ENCODE measurements at places on chromosomes 6 and 20. TPM values are rescaled to one million over a fixed set of nuclear protein-coding genes. Genes with fewer than 3 reads are reported as not detected.

The OR2J3 gene
- polyA plus RNA-seq: not detected

The ZNF335 gene
- polyA plus RNA-seq: 12.4 TPM

The SIRPB2 gene
- 0.88 TPM for polyA plus RNA-seq

The MTFR2 gene
- 2.8 TPM for polyA plus RNA-seq

DNA sequence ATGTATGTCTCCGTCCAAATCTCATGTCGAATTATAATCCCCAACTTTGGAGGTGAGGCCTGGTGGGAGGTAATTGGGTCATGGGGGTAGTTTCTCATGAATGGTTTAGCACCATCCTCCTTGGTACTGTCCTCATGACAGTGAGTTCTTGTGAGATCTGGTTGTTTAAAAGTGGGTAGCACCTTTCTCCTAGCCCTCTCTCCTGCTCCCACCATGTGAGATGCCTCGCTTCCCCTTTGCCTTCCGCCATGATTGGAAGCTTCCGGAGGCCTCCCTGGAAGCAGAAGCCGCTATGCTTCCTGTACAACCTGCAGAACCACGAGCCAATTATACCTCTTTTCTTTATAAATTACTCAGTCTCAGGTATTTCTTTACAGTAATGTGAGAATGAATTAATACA is 123.1 kb downstream of the FYN start:
- no peak for DNase-seq

DNA sequence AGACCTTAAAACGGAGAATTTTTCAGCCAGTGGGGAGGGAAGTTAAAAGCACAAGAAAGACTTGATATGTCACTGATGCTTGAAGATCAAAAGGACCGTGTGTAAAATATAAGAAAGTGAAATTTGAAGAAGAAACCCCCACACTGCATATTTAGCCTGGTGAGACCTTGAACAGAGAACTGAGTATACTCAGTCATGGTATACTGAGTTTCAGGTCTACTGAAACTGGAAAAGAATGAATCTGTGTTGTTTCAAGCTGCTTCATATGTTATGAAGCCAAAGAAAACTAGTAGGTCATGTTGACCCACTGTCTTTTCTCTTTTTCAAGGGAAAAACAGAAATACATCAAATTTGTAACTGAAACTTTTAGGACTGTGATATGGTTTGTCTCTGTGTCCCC is 443.8 kb upstream of the GJE1 start:
- no peak for DNase-seq

DNA sequence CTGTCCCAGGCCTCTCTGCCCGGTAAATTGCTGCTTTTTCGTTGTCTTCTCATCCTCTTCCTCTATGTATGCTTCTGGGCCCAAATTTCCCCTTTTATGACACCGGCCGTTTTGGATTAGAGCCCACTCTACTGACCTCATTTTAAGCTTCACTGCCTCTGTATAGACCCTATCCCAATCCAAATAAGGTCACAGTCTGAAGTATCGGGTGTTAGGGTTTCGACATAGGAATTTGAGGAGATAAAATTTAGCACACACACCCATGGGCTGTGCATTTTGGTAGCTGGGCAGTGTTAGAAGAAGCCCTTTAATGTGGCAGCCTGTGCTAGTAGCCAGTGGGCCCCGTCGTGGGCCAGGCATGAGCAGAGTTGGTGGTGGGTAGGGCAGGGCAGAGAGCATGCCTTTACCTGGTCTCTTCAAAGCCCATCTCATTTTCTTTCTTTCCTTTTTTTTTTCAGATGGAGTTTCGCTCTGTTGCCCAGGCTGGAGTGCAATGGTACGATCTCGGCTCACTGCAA is 27.9 kb upstream of the EZR start:
- no peak for DNase-seq

DNA sequence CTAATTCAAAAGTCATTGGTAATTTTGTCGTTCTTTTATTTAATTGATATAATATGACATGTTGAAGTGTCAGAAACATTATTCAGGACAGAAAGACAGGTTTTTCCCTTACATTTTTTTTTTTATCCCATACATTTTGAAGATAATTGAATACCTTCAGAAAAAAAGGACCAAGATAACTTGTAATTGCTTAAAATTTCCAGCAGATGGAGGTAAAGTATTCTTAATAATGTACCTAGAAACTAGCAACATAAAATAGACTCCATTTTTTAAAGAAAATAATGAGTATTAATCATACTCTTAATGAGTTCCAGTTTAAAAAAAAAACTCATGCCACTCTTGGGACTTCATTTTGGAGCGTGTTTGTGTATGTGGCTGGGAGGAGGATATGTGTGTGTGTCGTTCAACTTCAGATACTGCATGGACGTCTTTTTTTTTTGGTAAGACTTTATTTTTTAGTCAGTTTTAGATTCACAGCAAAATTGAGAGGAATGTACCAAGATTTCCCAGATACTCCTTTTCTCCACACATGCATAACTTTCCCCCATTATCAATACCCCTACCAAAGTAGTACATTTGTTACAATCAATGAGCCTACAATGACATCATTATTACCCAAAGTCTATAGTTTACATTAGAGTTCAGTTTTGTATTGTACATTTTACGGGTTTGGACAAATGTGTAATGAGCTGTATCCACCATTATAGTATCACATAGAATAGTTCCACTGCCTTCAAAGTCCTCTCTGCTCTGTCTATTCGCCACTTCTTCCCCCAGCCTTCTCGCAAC is 79.4 kb downstream of the ROS1 start:
- DNase-seq: no peak

DNA sequence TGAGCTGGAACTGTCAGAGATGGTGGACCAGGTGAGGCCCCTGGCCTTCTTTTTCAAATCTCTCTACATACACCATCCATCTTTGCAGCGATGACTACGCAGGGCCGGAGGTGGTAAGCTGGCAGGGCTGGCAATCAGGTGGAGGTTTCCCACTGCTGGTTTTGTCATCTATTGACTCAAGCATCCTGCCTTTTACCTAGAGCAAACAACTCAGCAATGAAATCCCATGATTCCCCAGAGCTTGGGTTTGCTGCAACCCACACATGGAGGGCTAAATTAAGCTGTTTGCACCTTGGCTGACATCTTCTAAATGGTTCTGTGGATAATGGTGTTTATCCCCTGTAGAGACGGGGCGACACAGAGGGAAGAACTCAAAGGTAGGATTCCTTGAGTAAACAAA is 170.2 kb downstream of the SCP2D1 start:
- no peak for DNase-seq

- no peak for DNase-seq
These were observed 83.1 kb upstream of the TOX2 start for GRCh38 chr20:43831481-43832065.

- no peak for DNase-seq
These were observed 96.2 kb upstream of the RNF217 start for GRCh38 chr6:124866040-124866439.

- no peak for DNase-seq
These were observed 902 bp downstream of the SLC29A1 start for GRCh38 chr6:44224029-44224964.

GRCh38 chr20:12660918-12661317 is 347.9 kb upstream of the SPTLC3 start:
- DNase-seq: no peak

DNA sequence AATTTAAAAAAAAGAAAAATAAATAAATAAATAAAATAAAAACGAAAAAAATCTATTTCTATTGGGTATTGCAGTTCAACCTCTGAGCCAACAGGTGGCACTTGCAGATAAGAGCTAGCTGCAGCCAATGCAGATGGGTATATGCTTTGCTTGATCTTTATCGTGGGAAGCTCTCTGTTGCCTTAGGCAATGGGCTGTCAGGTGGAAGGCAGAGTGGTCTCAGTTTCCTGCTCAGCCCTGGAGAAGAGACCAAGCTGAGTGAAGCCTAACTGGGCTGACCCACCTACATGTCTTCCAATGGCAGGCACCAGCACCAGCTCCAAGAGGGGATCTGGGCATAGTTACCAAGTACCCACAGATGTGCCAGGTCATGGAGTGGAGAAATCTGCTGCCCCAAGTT is 95.0 kb downstream of the AK9 start:
- DNase-seq: no peak
